ENCODE measurements at places on chromosomes 6 and 20.

GRCh38 chr6:53321701-53322100 lies 27.0 kb downstream of the ELOVL5 start:
- no peak for DNase-seq

DNA sequence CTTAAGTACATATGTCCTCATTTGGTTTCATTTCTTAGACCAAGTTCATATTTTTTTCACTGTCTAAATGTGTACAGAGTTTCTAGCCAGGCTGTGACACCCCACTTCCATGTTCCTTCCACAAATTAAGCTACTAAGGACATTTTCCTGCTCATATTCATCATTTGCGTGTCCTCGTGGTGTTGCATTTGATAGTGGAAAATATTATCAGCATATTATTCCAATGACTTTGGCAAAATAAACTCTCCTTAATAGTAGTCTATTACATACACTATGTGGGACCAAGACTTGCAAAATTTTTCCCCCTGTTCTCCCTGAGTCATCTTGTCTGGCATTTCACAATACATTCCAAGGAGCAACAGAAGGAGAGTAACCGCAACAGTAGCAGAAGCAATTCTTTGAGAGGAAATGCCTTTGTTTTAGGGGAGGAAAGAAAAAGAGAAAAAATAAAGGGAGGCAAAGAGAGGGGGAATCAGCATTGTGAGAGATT lies 599.2 kb downstream of the COL12A1 start:
- no peak for DNase-seq

DNA sequence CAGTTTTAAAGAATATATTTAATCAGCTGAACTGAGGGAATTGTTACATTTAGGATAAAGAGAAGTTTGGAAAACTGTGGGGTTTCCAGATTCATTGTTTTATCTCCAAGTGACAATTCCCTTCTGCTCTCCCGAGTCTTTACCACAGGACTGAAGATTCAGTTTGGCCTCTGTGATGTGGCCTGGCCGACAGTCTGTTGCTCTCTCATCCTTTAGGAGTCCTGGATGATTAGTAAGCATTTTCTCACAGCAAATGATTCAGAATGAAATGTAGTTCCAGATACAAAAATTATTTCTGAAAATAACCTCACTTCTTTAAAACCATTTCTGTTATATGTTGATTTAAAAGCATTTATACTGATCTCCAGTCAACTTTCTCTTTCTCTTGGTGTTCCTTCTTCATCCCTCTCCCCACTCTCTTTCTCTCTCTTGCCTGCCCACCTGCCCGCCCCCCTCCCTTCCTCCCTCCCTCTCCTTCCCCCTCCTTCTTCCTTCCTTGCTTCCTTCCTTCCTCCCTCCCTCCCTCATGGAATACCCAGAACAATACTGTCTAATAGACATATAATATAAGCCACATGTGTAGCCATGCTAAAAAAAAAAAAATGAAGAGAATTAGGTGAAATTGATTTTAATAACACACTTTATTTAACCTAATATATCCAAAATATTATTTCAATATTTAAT lies 254.9 kb downstream of the PRL start:
- no peak for DNase-seq

DNA sequence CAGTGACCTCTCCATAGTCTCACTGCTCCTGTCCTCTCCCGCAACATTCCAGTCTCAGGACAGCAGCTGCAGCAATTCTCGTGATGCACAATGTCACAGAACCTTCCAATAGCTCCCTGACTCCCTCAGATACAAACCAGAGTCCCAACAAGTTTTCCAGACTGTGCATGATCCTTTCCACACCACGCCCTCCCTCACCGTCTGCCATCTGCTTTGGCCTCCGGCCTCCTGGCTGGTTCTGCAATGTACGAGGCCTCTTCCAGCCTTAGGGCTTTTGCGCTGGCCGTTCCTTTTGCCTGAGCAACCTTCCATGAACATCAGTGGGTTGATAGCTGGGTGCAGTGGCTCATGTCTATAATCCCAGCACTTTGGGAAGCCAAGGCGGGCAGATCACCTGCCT lies 9.6 kb downstream of the FNDC1 start:
- DNase-seq: no peak

DNA sequence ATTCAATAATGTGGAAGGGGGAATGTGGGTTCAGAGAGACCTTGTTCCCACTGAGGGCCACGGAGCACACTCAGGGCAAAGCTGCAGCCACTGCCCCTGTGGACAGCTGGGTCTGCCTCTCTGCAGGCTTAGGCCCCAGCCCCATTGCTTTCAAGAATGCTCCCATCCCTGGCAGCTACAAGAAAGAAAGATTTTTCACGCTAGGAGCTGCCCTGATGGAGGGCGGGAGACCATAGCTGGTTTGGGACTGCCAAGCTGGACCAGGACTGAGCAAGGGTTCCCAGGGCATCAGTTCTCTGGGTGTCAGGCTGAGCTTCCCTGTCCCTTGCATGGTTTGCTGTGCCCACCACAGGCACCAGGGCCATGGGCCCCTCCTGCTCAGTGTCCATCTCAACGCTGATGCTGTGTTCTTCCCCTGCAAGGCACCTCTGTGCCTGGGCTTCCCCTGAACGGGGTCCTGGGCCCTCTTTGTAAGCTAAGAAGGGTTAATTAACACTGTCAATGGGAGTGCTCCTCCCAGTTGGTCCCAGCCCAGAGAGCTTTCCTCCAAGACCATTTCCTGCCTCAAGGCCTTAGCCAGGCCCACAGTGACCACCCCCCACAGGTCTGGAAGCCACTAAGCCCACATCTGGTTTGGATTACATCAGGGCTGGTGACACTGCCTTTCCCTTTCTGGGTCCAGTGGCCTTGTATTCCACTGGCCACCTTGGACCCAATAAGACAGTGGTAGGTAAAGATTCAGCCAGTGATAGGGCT lies 8.4 kb downstream of the FOXS1 start:
- DNase-seq: no peak

DNA sequence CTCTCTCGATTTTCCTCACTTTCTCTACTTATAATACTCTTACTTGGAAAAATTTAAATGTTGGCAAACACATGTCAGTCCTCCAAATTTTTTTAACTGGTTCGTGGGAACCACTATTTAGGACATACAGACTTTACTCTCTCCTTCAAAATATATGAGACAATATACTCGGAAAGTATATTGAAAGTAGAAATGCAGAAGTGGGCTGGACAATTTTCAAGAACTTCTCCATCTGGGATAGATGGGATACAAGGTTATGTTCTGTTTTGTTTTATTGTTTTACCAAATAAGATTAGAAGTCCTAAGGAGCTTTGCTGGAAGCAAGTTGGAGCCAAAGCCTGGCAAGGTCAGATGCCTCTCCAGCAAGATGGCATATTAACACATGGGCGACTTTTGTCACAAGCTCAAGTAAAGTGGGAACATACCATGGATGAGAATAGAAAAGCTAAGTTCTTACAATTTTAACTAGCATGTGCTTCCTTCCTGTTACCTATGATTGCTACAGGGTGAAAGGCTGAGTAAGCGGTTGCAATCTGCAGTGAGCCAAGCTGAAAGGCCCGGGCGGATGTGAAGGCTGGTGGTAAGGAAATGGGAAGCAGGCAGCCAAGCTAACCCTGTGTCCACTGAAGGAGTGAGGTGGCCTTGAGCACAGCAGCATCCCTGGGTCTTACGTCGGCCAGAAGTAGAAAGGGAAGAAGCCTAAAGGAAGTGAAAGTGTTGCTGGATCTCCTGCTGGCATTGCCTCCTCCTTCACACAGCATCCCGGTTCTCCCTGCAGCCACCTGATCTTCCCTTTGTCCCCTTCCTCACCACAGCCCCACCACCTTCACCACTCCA lies 7.1 kb downstream of the MAP3K5 start:
- DNase-seq: no peak

- DNase-seq: no peak
Measured at GRCh38 chr6:120604510-120604909, 729.8 kb downstream of the TBC1D32 start.
